ENCODE measurements at places on chromosomes 6 and 20. TPM values are rescaled to one million over a fixed set of nuclear protein-coding genes. Genes with fewer than 3 reads are reported as not detected.

BCAS1 gene
- not detected for total RNA-seq

GRM1 gene
- not detected for total RNA-seq

DBNDD2 gene
- total RNA-seq: 21.7 TPM

SLC16A10 gene
- 2.8 TPM for total RNA-seq

- DNase-seq: no peak
Observed at GRCh38 chr20:2799271-2799670, 1.2 kb downstream of the CPXM1 start.

DNA sequence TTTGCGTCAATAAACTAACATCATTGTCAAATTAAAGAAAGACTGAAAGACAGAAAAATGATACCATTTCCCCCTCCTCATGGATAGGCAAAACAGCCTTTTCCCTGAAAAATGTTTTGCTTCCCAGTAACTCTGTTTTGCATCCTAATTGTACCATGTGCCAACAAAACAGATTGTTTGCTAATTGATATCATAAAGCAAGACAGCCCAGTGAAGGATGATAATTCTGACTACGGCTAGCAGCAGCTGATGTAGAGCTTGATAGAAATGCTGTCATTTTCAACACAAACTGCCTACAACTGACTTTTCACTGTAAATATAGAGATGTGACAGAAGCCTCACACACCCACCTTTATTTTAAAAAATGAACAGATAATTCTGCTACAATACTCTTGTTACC, 1061.6 kb downstream of the HACE1 start:
- DNase-seq: no peak

GRCh38 chr6:119738425-119738824, 388.9 kb upstream of the MAN1A1 start:
- DNase-seq: no peak

GRCh38 chr6:70281923-70282311, 21.0 kb downstream of the COL9A1 start:
- DNase-seq: no peak

DNA sequence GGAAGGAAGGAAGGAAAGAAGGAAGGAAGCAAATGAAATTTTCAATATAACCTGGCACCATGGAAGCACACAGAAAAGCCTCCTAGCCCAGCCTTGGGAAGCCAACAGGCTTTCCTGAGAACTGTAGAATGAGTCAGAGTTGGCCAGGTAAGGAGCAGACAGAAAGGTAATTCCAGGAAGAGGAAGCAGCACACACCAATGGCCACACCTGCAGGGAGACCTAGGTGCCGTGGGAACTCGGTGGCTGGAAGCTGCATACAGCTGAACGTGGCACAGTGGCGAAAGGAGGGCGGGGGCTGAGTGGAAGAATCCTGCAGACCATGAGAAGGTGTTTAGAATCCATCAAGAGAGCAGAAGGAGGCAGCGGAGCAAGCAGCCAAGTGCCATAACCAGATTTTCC, 224.8 kb upstream of the RREB1 start:
- DNase-seq: no peak

Measured in activated T-helper 1 cell treated with anti-CD3 and anti-CD28 coated beads, Interleukin-12 subunit alpha, Interleukin-12 subunit beta, Interleukin-2, Interleukin-4 antibody, amounts not matched to agents 30 ng/mL and 10 ng/mL and 1 ng/mL, durations not matched to agents 14 hours and 24 hours and 36 hours (primary cell).